Osteocyte (in vitro differentiated cells): ENCODE measurements at places on chromosomes 2 and 18. TPM values are rescaled to one million over a fixed set of nuclear protein-coding genes. Genes with fewer than 3 reads are reported as not detected.

The DNAH6 gene
- total RNA-seq = 0.10 TPM in 1 of 2 replicates, not detected in the other

The ABCB11 gene
- total RNA-seq = not detected in 2 replicates

The PLB1 gene
- 0.60 and 0.64 TPM in 2 replicates for total RNA-seq

The PLGLB2 gene
- total RNA-seq = 5.9 and 7.0 TPM in 2 replicates

The SPATA3 gene
- total RNA-seq = not detected in 2 replicates

The KIF5C gene
- 10.2 and 10.7 TPM in 2 replicates for total RNA-seq

The FOSL2 gene
- 82.6 and 83.2 TPM in 2 replicates for total RNA-seq
